PC-3 (cell line): ENCODE measurements at places on chromosomes 4 and X. TPM values are rescaled to one million over a fixed set of nuclear protein-coding genes. Genes with fewer than 3 reads are reported as not detected.

GRCh38 chr4:121050300-121050699, 22.0 kb downstream of the NDNF start:
- no peak overlapping the region for H3K4me3 ChIP-seq
- peak; percentile 20 for DNase-seq
- no peaks in the 10 kb centered on the region for H3K36me3 ChIP-seq
- no peak overlapping the region for H3K27ac ChIP-seq

GRCh38 chr4:60611762-60612496, 588.2 kb upstream of the ADGRL3 start:
- H3K27ac ChIP-seq, result peak overlapping the region; percentile 94
- peaks cover 32% of the 10 kb centered on the region for H3K4me1 ChIP-seq
- H3K4me3 ChIP-seq, result peak overlapping the region; percentile 47; the same call in 1 of the 2 replicates
- H3K36me3 ChIP-seq, result no peaks in the 10 kb centered on the region

- peaks cover 5% of the 10 kb centered on the region; the same call in 1 of the 2 replicates for H3K27me3 ChIP-seq
- H3K36me3 ChIP-seq, result no peaks in the 10 kb centered on the region
- no peaks in the 10 kb centered on the region for H3K4me1 ChIP-seq
- no peak for DNase-seq
- no peak overlapping the region for H3K27ac ChIP-seq
- H3K4me3 ChIP-seq, result no peak overlapping the region
Measured at GRCh38 chrX:133918361-133918771, 67.0 kb downstream of the GPC3 start.

DNA sequence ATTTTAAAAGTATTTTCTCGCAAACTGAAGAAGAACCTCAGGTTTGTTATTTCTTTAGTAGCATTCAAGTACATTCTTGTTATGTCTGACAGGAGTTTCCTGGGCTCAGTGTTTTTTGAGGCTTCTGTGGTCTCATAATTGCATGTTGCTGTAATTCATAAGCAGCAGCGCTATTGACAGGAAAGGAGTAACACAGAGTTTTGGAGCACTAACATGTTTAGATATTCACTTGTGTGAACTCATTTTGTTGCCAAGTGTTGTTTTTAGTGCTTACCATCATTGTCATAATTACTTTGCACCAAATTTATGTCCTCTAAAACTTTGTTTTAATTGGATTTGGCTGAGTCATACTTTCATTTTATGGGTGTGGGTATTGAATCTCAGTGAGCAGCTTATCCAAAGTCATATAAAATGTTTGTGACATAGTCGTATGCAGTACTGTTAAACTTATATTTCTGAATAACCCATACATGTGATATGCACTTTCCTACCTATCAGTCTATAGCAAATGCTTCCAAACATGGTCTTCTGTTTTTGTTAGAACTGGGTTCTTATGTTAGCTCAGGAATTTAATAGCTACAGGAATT, 358.7 kb upstream of the CTSO start:
- DNase-seq, result no peak
- H3K4me3 ChIP-seq, result peak overlapping the region; percentile 14; the same call in 1 of the 2 replicates
- no peaks in the 10 kb centered on the region for H3K36me3 ChIP-seq
- no peaks in the 10 kb centered on the region for H3K27me3 ChIP-seq
- peaks cover 10% of the 10 kb centered on the region for H3K4me1 ChIP-seq

DNA sequence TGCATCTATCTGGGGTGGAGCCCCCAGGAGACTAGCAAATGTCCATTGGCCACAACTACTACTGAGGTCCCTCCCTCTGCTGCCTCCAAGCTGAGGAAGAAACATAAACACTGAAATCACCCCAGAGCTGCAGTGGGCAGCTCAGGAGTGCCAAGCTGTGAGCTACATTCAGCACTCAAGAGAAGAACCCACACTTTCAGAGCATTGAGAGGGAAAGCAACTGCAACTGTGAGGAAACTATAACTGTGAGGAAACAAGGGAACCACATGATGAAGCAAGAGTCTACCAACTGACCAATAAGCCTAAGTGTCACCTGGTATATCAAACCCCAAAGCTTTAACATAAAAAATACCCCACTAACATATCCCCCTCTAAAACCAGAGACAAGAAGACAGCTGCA, 373.5 kb upstream of the TACR3 start:
- H3K36me3 ChIP-seq, result no peaks in the 10 kb centered on the region
- no peaks in the 10 kb centered on the region for H3K4me1 ChIP-seq
- H3K27ac ChIP-seq, result no peak overlapping the region
- no peak for DNase-seq

- no peak overlapping the region for H3K27ac ChIP-seq
- peak; percentile 6 for DNase-seq
- H3K4me1 ChIP-seq, result peaks cover 16% of the 10 kb centered on the region
- H3K4me3 ChIP-seq, result no peak overlapping the region
Measured at GRCh38 chr4:83075311-83076095, 39.0 kb downstream of the PLAC8 start.

DNA sequence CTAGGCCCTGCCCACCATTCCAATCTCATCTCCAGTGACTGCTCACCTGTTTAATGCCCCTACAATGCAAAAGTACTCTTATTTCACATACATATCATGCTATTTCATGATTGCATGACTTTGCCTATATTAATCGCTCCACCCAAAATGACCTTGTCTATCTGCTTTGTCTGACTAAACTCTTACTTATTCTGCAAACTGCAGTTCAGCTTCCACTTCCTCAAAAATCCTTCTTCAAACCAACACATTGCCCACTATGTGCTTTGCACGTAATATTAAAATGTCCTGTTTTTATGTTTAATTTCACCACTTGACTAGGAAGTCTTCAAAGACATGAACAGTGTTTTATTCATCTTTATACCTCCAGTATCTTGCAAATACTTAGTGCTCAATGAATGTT, 229.6 kb downstream of the OPHN1 start:
- H3K36me3 ChIP-seq, result no peaks in the 10 kb centered on the region
- H3K4me3 ChIP-seq, result no peak overlapping the region
- no peak overlapping the region for H3K27ac ChIP-seq
- no peak for DNase-seq

GRCh38 chr4:186591651-186592050, 36.3 kb upstream of the MTNR1A start:
- H3K4me3 ChIP-seq, result no peak overlapping the region
- peaks cover 7% of the 10 kb centered on the region; the same call in 1 of the 2 replicates for H3K36me3 ChIP-seq
- H3K27ac ChIP-seq, result no peak overlapping the region
- no peak for DNase-seq
- no peaks in the 10 kb centered on the region for H3K4me1 ChIP-seq

GRCh38 chr4:177410566-177410965, 31.7 kb downstream of the AGA start:
- no peaks in the 10 kb centered on the region for H3K36me3 ChIP-seq
- no peaks in the 10 kb centered on the region for H3K27me3 ChIP-seq
- H3K4me1 ChIP-seq, result peaks cover 3% of the 10 kb centered on the region

DNA sequence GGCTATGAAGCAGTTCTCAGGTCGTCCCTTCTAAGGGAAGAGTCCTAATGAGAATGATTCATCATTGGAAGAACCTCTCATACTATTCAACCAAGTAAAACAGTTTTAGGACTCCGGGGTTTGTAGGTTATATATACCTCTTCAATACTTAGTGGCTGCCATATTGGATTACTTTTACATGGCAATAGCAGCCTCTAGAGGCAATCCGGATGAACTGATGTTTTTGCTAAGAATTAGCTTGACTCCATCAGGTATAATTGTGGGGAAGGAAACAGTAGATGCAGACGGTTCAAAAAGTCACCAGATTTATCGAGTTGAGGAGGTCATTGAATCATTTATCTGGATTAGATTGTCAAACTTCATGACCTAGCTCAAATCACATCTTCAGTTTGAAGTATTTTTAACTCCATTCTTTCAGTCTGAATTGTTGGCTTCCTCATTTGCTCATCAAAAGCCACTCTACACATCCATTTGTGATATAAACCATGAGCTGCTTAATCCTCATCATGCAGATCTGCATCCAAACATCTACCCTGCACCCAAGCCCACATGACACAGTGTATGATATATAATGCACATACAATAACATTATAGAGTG, 28.4 kb downstream of the GUCY1B1 start:
- peaks cover 3% of the 10 kb centered on the region for H3K4me1 ChIP-seq
- H3K27ac ChIP-seq, result no peak overlapping the region
- no peaks in the 10 kb centered on the region; the same call in 1 of the 2 replicates for H3K36me3 ChIP-seq

DNA sequence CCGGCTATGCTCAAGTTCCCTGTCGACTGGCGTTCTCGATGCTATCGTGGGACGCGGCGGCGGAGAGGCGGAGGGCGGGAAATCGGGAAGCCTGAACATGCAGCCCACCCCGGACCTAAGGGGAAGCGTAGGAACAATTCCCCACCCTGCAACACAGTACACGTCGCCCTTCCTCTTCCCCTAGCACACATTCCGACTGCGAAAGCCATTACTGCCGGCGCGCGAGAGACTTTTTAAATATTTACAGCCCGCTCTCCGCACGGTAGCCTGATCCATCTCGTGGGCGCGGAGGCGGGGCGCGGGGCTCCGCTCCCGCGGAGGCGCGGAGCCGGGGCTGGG, 48.1 kb upstream of the BCOR start:
- DNase-seq, result no peak
- peaks cover 27% of the 10 kb centered on the region for H3K4me1 ChIP-seq
- peak overlapping the region; percentile 77 for H3K4me3 ChIP-seq
- no peak overlapping the region for H3K27ac ChIP-seq
- no peaks in the 10 kb centered on the region for H3K36me3 ChIP-seq
- H3K27me3 ChIP-seq, result no peaks in the 10 kb centered on the region

GRCh38 chr4:182354106-182354505, 110.9 kb downstream of the TENM3 start:
- no peaks in the 10 kb centered on the region for H3K36me3 ChIP-seq
- H3K27me3 ChIP-seq, result peaks cover 14% of the 10 kb centered on the region
- H3K4me1 ChIP-seq, result no peaks in the 10 kb centered on the region
- DNase-seq, result no peak
- H3K4me3 ChIP-seq, result no peak overlapping the region
- no peak overlapping the region for H3K27ac ChIP-seq

DNA sequence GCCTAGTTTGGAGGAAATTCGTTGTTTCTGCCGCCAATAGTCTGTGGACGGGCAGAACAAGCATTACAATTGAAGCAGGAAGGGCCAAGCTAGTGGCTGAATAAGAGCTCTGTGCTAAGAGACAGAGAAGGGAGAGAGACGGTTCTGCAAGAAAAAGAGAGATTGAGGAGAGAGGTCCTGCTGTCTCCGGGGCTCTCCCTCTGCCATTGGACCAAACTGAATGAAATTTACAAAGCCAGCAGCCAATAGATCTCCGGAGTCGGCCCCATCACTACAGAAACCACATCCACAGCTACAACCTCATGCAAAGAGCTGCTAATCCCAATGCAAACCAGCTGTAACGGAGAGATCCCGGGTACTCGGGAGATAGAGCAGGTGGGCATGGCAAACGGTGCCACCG, at the start of gene NLGN4X:
TSS of gene NLGN4X (minus strand) at position 148 of the 400 bp plus-strand sequence. CDS start 77,401 bp downstream, outside the sequence.
- peaks cover 29% of the 10 kb centered on the region for H3K27me3 ChIP-seq
- no peaks in the 10 kb centered on the region for H3K4me1 ChIP-seq
- no peaks in the 10 kb centered on the region for H3K36me3 ChIP-seq
- no peak for DNase-seq

DNA sequence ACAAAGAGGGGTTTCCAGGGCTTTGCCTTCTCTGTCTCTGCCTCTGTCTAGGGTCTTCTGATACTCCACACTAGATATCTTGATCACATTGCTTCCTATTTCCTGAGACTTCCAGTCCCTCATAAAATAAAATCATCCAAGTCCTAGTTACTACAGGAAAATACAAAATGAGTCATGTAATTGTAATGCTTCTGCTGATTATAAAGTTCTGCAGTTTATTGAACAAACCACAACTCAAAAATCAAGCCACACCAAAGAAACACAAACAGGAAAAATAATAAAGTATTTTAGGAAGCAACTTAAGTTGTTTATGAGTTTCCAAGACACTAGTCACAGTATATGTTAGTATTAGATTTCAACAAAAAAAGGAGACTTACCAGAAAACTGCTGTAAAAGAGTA, 695.1 kb upstream of the GALNTL6 start:
- peak; percentile 25 for DNase-seq
- H3K36me3 ChIP-seq, result no peaks in the 10 kb centered on the region
- peak overlapping the region; percentile 67 for H3K27ac ChIP-seq
- H3K27me3 ChIP-seq, result no peaks in the 10 kb centered on the region
- no peak overlapping the region for H3K4me3 ChIP-seq

DNA sequence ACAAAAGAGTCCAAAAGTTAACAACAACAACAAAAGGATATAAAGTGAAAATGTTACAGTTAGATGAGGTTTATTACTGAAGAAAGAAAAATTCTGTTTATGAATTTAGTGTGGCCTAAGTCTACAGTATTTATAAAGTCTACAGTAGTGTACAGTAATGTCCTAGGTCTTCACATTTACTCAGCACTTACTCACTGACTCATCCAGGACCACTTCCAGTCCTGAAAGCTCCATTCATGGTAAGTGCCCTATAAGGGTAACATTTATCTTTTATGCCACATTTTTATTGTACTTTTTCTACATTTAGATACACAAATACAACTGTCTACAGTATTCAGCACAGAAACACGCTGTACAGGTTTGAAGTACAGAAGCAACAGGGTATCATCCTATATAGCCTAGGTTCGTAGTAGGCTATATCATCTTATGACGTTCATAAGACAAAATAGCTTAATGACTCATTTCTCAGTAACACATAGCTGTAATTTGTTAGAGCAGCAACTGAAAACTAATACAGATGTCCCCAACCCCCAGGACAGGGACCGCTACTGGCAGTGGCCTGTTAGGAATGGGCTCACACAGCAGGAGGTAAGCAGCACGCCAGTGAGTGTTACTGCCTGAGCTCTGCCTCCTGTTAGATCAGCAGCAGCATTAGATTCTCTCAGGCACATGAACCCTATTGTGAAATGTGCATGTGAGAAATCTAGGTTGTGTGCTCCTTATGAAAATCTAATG, 61.3 kb downstream of the CENPC start:
- no peak overlapping the region for H3K4me3 ChIP-seq
- H3K4me1 ChIP-seq, result no peaks in the 10 kb centered on the region
- H3K27ac ChIP-seq, result no peak overlapping the region
- H3K27me3 ChIP-seq, result no peaks in the 10 kb centered on the region

GRCh38 chrX:22922961-22923360, 76.8 kb upstream of the DDX53 start:
- H3K4me1 ChIP-seq, result no peaks in the 10 kb centered on the region
- peak; percentile 10 for DNase-seq
- no peak overlapping the region for H3K27ac ChIP-seq
- H3K4me3 ChIP-seq, result no peak overlapping the region

KLF3 gene
- total RNA-seq, result 12.4 and 14.6 TPM in 2 replicates

SRPX2 gene
- 12.2 and 19.3 TPM in 2 replicates for total RNA-seq

SHROOM3 gene
- total RNA-seq, result 27.8 and 28.7 TPM in 2 replicates
